ENCODE measurements at places on chromosomes 1 and 21.

GRCh38 chr21:43775795-43776430 lies at the start of gene CSTB:
Gene CSTB, minus strand, starts transcription at chr21:43776308. Its CDS starts 39 bp downstream, at chr21:43776269.
- DNase-seq = peak; percentile 73

DNA sequence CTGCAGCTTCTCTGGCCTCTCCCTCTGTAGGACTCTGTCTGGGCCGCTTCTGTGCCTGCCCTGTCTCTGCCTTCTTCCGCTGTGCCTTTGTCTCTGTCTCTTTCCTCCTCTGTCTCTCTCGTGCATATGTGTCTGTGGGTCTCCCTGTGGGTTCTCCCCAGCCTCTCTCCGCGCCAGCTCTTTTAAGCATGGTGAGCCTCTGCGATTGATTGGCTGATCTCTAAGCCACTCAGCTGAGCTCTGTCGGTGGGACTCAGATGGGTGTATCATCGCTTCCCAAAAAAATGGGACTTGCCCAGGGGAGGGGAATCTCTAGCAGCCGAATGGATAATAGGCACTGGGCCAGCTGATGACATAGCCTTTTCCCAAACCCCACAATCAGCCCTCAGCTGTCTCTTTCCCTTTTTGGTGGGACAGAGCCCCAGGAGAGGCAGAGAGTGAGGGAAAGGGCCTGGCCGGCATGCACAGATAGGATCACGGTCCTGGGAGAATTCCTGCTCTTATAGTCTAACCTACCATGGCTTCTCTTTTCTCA lies at the start of gene ADAMTS4:
ADAMTS4 (minus strand) TSS at position 158 of the 535 bp plus-strand sequence. CDS start 427 bp downstream, outside the sequence.
- no peak for DNase-seq

DNA sequence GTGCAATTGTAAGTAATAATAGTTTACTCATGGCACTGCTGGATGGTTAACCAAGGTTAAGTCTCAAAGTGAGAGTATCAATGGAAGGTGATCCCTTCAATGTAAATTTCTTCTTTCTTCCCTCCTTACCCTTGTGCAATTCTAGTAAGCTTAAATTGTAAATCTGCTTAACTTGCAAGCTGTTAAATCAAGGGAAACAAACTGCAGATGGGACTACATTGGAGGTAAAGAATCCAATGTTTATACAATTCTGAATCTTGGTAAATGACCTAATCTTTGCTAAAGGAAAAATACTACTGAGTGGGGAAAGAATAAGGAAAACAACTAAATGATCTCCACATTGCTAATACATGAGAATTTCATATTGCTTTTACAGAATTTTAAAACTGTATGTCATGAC lies 6.7 kb upstream of the CD55 start:
- DNase-seq = no peak

- DNase-seq = peak; percentile 64
These were observed 6.1 kb upstream of the IGFN1 start for GRCh38 chr1:201184307-201185122.

DNA sequence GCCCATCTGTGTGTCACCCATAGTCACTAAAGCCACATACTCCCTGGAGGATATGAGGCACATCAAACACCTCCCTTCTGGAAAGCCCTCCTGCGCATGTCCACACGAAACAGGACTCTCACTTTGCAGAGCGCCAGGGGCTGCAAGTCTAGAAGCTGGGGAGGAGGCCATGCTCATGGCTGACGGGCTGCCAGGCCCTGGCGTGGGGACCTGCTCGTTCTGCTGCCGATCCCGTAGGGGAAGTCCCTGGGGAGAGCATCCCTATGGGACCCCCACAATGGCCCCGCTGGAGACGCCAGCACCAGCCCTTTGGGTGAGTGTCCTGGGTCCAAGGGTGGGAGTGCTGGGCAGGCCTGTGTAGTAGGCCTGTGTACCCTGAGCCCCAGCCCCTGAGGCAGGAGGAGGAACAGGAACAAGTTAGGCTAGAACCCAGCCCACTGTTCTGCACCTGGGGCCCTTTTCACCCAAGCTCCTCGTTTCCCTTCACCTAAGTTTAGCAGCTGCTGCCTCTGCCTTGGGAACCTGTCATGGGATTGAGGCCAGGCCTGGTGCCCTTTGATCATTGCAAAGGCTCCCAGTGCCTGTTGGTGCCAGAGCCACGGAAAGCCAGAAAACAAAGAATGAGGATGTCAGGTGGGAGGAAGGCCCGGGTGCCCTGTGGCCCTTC lies 9.9 kb downstream of the FAM3B start:
- DNase-seq = no peak

- DNase-seq = no peak
These were observed 1.4 kb downstream of the LRRC41 start for GRCh38 chr1:46301808-46302640.

All from NCI-H510A treated with DMSO at 0.1 percent for 48 hours (cell line).